ENCODE measurements at places on chromosomes 1 and 21.

DNA sequence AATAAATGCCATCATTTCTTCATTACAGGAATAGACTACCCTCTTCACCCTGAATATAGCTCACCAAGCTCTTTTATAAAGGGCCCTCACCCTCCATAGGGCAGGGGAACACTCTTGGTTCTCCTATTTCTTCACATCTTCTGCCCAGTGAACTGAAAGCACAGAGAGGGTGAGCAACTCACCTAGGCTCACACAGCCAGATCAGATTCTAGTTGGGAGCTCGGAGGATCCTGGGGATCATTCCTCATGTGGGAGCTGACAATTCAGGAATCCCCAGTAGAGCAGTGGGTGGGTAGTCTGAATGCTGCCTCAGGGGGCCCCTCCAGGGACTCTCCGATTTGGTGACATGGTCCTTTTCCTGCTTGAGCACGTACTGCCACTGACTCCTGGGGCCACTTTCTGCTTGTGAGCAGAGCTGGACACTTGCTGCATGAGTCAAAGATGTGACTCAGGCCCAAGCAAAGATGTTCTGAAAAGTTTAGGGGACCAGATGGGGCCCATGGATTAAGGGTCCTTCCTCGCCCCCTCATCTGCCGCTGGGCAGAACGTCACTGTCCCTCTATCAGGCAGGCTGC, 63.7 kb upstream of the WNT4 start:
- no peak overlapping the region for H3K4me3 ChIP-seq
- H3K36me3 ChIP-seq: no peaks in the 10 kb centered on the region

DNA sequence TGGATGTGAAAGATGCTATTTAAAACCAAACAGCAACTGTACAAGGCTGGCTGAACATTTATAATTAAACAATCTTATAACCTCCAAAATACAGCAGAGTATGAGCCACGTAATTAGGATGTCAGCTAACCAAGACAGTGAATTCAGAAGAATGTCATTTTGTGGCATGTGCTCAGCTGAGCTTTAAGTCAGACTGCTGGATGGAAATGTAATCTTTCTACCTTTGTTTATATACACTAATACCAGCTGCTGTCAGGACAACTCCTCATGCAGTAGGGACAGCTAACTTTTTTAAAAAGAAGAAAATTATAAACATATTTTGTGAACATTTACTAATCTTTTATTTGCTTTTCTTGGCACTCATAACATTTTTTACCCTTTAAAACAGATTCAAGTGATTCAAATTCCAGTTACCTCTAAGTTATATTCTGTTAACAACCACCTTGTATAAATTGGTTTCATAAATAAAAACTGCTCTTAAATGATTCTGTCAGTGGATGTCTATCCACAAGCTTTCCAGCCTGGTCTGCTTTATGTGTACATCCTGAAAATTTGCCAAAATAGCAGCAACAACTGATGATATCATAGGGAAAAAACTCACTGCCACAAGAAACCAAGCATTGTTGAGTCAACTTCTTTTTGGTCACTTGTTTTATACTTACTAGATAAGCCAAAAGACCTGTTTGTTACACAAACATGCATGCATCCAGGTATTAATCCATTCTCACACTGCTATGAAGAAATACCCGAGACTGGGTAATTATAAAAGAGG, 36.1 kb downstream of the DPH5 start:
- no peaks in the 10 kb centered on the region for H3K27me3 ChIP-seq
- no peak overlapping the region for H3K27ac ChIP-seq
- no peaks in the 10 kb centered on the region for H3K4me1 ChIP-seq

GRCh38 chr1:6322161-6322560, 61.3 kb upstream of the GPR153 start:
- no peak overlapping the region for H3K4me3 ChIP-seq
- H3K4me1 ChIP-seq: no peaks in the 10 kb centered on the region
- DNase-seq: no peak
- no peak overlapping the region for H3K27ac ChIP-seq
- H3K27me3 ChIP-seq: no peaks in the 10 kb centered on the region

DNA sequence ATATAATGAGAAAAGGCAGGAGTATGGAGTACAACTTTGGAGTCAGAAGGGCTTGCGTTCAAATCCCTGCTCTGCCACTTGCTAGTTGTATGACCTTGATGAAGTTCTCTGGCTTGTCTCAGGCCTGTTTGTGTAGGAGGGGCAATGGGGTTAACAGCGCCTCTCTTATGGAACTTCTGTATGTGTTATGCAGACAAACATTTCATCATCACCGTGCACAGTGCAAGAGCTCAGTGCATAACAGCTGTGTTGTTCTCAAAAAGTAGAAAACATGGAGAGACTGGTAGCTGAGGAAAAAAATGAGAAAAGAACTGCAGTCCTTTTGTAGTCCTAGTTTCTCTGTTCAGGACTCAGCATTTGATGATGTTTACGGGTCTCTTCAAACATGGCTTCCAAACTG, 10.4 kb upstream of the ZNF648 start:
- no peaks in the 10 kb centered on the region for H3K27me3 ChIP-seq
- H3K27ac ChIP-seq: no peak overlapping the region
- H3K4me3 ChIP-seq: no peak overlapping the region

DNA sequence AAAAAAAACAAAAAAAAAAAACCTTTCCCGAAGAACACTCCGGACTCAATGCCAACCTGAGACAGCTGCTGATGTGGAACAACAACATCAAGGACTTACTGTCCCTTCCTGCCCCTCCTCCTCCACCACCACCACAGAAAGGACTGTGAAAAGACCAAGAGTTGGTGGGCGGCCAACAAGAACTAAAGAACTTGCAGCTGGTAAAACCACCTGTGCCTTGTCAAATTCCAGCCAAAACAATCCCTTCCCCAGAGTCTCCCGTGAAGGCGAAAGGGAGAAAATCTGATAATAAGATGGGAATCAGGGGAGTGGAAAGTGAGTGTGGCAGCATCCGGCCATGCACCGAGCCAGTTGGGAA, 88.9 kb downstream of the PROX1 start:
- no peaks in the 10 kb centered on the region for H3K36me3 ChIP-seq
- no peak for DNase-seq
- H3K27ac ChIP-seq: no peak overlapping the region
- H3K4me3 ChIP-seq: no peak overlapping the region
- H3K4me1 ChIP-seq: peaks cover 4% of the 10 kb centered on the region

DNA sequence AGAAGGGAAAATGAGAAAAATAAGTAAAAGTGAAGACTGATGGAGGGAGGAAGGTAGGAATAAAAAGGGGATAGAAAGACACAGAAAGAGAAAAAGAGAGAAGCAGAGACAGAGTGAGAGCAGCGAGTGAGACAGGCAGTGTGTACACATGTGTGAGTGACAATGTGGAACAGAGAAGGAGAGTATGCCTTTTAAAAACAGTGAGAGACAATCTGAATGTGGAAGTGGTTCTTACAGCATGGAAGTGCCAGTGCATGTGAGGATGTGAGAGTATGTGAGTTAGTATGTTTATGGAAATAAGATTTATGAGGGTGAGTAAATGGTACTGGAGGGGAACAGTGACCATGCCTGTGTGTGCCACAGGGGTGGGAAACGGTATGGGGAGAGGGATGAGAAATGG, 1.2 kb downstream of the NEGR1 start:
- no peak overlapping the region for H3K4me3 ChIP-seq
- H3K36me3 ChIP-seq: no peaks in the 10 kb centered on the region
- peaks cover 3% of the 10 kb centered on the region for H3K27me3 ChIP-seq
- DNase-seq: no peak
- no peak overlapping the region for H3K27ac ChIP-seq

DNA sequence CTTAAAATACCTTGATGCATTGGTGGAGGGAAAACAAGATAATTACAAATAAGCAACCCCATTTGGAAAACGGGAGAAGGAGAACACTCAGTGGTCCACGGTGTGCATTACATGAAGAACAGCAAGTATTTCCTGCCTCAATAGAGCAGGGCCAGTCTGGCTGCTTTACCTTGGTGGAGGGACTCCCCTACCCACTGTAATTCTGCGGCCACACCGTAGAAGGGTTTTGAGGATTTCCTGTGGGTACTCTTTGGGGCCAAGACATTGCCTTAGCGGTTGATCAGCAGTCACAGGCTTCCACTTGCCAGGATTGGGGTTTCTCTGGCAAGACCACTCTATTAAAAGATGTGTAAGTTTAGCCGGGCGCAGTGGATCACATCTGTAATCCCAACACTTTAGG, 16.3 kb upstream of the TMEM54 start:
- H3K4me1 ChIP-seq: no peaks in the 10 kb centered on the region
- no peak for DNase-seq
- no peaks in the 10 kb centered on the region for H3K36me3 ChIP-seq
- H3K27me3 ChIP-seq: no peaks in the 10 kb centered on the region
- H3K4me3 ChIP-seq: no peak overlapping the region

DNA sequence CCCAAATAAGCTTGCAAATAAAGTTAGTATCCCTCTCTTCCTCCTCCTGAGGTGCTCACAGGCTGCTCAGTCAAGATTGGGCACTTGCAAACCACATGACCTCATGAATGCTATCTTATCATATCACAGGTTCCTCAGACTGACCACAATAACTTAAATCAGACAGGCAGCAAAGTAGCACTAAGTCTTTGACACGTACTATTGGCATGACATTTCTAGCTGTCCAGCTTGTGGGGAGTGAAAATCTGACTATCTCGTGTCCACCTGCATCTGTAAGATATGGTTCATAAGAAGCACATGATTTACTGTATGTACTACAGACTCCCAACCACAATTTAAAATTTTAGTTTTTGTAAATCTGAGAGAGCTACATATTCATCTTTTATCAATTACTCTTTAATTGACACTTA, 58.0 kb upstream of the GFI1 start:
- no peaks in the 10 kb centered on the region for H3K4me1 ChIP-seq
- no peak for DNase-seq
- H3K27me3 ChIP-seq: no peaks in the 10 kb centered on the region
- H3K36me3 ChIP-seq: no peaks in the 10 kb centered on the region
- H3K27ac ChIP-seq: no peak overlapping the region

DNA sequence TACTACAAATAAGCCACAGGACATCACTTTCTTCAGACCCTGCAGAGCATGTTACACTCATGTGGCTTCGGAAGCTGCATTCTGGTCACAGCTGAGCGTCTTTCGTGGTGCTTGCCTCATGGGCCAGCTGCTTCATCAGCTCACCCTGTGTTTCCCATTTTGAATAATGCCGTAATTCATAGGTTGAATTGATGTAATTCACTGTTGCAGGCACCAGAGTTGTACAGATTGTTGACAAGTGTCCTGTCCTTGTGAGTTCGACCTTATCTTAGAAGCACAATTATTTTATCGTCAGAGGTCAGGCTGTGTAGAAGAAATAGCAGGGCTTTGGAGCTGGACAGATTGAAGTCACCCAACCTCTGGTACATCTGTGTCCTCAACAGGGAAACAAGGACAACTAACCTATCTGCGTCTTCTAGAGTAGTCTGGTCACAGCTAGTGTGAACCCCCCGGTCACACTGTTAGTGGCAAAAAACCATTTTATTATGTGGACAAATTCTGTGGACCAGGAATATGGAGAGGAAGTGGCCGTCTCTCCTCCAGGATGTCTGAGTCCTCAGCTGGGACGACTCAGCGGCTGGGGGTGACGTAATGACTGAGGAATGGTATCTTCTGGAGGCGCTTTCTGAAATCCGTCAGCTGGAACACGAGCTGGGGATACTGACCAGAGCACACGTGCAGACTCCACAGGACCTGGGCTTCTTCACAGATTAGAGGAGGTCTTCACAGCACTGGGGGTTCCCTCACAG, 17.8 kb downstream of the PKNOX1 start:
- H3K27me3 ChIP-seq: no peaks in the 10 kb centered on the region
- H3K4me3 ChIP-seq: no peak overlapping the region
- H3K4me1 ChIP-seq: peaks cover 3% of the 10 kb centered on the region
- peaks cover 15% of the 10 kb centered on the region for H3K36me3 ChIP-seq
- peak overlapping the region; percentile 38 for H3K27ac ChIP-seq

GRCh38 chr1:210527091-210527490, 198.4 kb downstream of the HHAT start:
- no peak overlapping the region for H3K27ac ChIP-seq
- DNase-seq: no peak
- peaks cover 3% of the 10 kb centered on the region for H3K4me1 ChIP-seq

GRCh38 chr1:226407497-226408284, at the start of gene PARP1:
Gene PARP1 (minus strand): TSS chr1:226408093. CDS start chr1:226407929, 164 bp downstream.
- no peaks in the 10 kb centered on the region for H3K27me3 ChIP-seq
- H3K4me3 ChIP-seq: peak within 1 kb of the TSS; percentile 96
- DNase-seq: peak; percentile 92
- no peak within 1 kb of the TSS for H3K27ac ChIP-seq
- peaks cover 2% of the 10 kb centered on the region for H3K36me3 ChIP-seq

DNA sequence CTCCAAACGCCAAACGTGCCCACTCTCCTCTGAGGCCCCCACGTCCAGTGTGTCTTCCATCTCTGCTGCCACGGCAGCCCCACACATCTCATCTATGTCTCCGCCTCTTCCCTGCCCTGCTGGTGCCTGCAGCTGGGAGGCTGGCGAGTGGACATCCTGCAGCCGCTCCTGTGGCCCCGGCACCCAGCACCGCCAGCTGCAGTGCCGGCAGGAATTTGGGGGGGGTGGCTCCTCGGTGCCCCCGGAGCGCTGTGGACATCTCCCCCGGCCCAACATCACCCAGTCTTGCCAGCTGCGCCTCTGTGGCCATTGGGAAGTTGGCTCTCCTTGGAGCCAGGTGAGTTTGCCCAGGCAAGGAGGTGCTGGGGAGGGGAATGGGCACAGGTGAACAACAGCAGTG, 8.6 kb downstream of the ADAMTSL4 start:
- H3K4me1 ChIP-seq: no peaks in the 10 kb centered on the region
- H3K27ac ChIP-seq: no peak overlapping the region
- H3K4me3 ChIP-seq: no peak overlapping the region
- peaks cover 5% of the 10 kb centered on the region for H3K36me3 ChIP-seq
- peak; percentile 25 for DNase-seq
- H3K27me3 ChIP-seq: no peaks in the 10 kb centered on the region

GRCh38 chr21:36255663-36256062, 64.3 kb upstream of the MORC3 start:
- H3K4me1 ChIP-seq: no peaks in the 10 kb centered on the region
- peaks cover 15% of the 10 kb centered on the region for H3K36me3 ChIP-seq
- H3K27me3 ChIP-seq: no peaks in the 10 kb centered on the region
- no peak overlapping the region for H3K4me3 ChIP-seq
- H3K27ac ChIP-seq: no peak overlapping the region

DNA sequence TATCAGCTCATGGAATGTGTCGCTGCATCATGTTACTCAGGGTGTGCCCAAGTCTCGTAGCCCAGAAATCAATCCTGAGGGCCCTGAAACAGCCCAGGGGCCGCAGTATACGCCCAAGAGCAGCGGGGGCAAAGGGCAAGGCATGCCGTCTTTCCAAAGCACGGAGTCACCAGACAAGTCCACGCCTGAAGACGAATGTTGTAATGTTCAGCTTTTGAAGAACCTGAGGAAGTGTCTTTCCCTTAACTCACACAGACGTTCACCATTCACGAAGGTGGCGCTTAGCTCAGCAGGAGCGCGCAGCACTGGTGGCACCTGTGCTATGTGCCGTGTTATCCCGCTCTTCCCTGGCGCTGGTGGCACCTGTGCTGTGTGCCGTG, 18.8 kb upstream of the PWP2 start:
- DNase-seq: no peak
- H3K4me3 ChIP-seq: no peak overlapping the region
- H3K4me1 ChIP-seq: no peaks in the 10 kb centered on the region
- no peaks in the 10 kb centered on the region for H3K27me3 ChIP-seq
- H3K27ac ChIP-seq: no peak overlapping the region

GRCh38 chr1:173666646-173667045, 3.0 kb downstream of the ANKRD45 start:
- no peak for DNase-seq
- no peaks in the 10 kb centered on the region for H3K4me1 ChIP-seq
- no peak overlapping the region for H3K4me3 ChIP-seq
- H3K27me3 ChIP-seq: no peaks in the 10 kb centered on the region

Measured in H9 (cell line).